ENCODE measurements at places on chromosomes 16 and 17.
A peak's percentile ranks its signal among the peaks of the same experiment; 100 is the strongest.

DNA sequence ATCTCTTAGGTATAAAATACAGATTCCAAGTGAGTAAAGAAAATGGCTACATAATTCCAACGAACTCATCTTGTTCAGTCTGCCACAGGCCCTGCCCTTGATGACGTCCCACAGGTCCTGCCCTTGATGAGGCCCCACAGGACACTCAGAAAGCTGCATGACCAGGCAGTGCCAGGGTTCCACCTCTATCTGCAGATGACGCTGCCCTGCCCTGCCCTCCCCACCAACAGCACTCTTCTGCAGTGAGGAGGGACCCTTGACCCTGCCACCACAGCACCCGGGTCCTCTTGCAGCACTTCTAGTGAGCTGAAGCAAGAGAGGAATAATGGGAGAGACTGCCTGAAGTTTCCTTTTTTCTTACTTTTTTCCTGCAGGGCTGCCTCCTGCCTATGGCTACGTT is 118.4 kb downstream of the VPS53 start:
- no peak for DNase-seq

DNA sequence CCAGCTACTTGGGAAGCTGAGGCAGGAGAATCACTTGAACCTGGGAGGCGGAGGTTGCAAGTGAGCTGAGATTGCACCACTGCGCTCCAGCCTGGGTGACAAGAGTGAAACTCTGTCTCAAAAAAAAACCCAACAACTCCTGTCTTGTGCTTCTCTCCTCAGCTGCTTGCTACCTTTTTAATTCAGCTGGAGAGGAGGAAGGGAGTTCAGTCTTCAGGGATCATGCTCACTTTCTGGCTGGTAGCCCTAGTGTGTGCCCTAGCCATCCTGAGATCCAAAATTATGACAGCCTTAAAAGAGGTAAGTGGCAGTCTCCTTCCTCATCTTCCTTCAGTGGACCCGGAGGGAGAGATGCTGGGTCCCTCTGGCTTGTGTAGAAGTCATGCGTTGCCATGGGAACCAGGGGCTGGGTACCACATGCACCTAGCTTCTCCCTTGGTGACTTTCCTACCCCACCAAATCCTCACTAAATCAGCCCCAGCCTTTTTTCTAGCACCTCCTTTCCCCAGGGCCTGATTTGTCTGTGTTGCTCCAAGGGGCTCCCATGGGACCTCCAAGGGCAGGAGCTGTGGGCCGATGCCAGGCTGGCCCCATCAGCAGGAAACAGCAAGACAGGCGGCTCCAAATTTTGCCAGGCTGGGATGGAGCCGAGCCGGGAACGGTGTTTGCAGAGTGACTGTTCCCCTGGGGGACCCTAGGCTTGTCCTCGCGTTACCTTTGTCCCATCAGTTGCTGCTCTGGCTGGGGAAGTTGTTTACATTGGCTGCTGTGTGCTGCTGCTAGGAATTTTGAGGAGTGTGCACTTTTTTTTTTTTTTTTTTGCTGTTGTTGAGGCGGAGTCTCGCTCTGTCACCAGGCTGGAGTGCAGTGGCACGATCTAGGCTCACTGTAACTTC is 65.2 kb downstream of the ABCC1 start:
- no peak for DNase-seq

GRCh38 chr17:49734515-49735490 is 27.0 kb upstream of the SLC35B1 start:
- no peak for DNase-seq

- DNase-seq = no peak
Measured at GRCh38 chr16:51624080-51624775, 473.2 kb upstream of the SALL1 start.

DNA sequence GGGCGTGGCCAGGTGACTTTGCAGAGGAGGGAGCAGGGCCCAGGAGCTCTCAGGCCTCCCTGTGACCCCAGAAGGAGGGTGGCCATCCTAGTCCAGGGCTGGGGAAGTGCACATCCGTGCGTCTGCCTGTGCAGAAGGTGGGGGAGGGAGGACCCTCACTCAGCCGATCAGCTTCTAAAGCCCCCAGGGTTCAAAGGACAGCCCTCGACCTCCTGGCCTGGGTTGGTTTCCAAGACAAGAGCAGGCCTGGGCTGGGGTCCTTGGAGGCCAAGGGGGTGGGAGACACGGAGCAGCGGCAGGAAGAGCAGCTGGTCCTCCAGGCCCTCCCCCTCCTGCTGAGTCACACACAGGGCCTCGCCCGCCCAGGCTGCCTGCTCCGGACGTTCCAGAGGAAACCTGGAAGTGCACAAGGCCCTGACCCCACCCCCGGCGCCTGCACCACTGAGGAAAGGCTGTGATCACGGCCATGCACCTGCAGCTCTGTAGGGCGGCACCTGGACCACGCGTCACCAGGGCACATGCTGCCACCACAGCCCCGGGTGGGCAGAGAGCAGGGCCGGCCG is 67.1 kb upstream of the ZNF469 start:
- peak; percentile 54 for DNase-seq

- peak; percentile 78 for DNase-seq
Measured at GRCh38 chr16:3112058-3112880, at the start of gene ZNF205. TSS of gene ZNF205 (plus strand) at chr16:3112586. CDS start at chr16:3113431, 845 bp downstream.

DNA sequence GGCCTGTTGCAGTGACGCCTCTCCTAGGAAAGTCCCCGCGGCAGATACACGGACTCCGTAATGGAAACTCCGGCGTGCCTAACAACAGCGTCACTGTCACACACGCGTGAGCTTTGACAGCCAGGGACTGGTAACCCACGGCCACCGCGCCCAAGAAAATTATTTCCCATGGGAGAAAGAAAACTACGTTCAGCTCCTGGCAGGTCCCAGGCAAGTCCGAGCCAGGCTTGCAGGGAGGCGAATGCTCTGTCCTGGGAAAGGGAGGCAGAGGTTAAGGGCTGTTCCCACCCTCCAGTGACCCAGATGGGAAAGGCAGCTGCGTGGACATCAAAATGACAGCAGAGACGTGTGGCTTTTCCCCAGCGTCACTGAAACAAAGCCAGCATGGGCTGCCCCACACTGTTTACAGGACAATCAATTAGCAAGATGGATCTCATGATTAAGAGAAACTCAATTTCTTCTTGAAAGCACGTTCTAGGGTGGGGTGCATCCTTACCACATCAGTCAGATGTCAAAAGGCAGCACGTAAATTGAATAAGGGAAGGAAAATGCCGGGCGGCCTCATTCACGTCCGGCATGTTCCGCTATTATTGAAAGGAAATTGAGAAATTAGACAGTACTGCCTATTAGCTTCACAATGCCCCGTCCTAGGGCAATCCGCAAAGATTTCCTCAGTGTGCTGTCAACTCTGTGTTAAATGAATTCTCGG is 82.5 kb downstream of the NXN start:
- DNase-seq = no peak

- DNase-seq = no peak
Measured at GRCh38 chr16:29912087-29912486, 11.8 kb downstream of the ASPHD1 start.

GRCh38 chr17:57289613-57290012 is 33.3 kb downstream of the MSI2 start:
- DNase-seq = no peak

GRCh38 chr16:75764154-75764768 is 38.0 kb upstream of the CPHXL start:
- peak; percentile 42 for DNase-seq

- no peak for DNase-seq
Measured at GRCh38 chr17:29495011-29495410, 71.8 kb downstream of the ABHD15 start.

DNA sequence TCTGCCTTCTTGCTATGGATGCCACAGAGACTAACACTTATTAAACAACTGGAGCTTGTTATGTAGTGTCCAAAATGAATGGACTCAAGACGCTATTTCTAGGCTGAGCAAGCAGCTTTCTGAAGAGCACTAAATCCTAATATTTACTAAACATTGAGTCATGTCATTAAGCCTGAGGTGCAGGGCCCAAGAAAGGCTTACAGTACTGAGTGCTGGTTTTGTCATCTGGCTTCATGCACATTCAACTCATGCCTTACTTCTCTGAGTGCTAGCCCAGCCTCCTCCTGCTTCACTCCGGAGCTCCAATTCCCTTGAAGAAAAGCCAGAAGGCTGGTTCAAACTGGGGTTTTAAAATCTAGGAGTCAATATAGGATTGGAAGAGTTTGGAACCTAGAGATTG is 363.3 kb upstream of the CDH5 start:
- DNase-seq = no peak

DNA sequence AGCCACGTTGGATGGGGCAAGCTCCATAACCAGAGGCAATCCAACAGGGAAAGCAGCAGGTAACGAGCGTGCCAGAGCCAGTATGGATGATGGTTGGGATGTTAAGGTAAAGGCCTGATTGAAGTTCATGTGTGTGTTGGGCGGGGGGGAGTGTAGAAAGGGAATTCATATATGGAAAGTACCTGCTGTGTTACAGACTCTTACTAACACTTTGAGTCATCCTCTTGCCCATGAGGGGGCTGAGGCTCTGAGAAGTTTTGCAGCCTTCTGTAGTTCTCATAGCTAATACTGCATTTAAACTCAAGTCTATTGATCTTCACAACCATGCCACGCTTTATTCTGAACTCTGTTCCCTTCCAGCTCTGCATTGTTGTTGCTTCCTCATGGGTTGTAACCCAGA is 28.5 kb downstream of the SYCE1L start:
- no peak for DNase-seq

GRCh38 chr17:27348196-27348595 is 54.3 kb downstream of the WSB1 start:
- no peak for DNase-seq

- DNase-seq = no peak
Measured at GRCh38 chr16:61797961-61798507, 238.2 kb downstream of the CDH8 start.

- DNase-seq = peak; percentile 73
Measured at GRCh38 chr17:50264263-50265113, 9.8 kb upstream of the TMEM92 start.

DNA sequence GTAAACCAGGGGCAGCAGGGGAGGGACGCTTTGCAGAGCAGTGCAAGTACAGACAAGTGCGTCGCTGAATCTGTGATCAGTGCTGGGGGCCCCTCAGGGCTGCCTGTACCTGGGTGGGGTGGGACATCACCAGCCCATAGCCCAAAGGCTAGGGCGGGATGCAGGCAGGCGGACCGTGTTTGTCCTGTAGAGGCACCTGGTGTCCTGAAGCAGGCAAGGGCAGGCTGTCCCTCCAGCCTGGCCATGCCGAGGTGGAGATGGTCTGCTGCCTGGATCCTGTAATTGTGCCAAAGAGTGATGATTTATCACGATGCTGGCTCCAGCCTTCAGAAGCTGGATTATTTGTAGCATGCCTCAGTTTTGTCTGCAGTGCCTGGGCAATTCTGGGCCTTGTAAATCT is 137.9 kb upstream of the GSE1 start:
- no peak for DNase-seq

DNA sequence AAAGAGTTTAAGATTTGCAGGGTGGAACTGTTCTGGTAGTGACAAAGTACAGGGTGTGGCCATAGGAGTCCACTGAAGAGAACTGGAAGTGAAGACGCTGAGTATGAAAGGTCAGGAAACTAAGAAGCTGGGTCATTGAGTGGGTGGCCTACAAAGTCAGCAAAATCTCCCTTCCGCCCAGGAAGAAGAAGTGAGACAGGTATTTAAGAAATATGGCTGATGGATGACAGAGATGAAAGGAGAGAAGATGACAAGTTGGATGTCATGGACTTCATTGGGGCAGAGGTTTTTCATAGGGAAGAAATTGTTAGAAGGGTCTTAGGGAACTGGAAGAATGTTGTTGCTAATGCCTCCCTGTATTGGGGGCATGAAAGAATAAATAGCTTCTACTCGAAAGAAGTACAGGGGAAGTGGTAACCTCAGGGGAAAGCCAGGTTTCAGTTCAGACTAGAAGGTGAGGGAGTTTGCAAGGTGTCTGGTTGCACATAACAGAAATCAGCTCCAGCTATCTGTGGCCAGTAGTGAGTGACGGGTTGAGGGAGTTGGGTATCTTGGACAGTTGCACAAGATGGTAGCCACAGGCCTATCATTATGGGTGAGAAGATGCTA is 33.6 kb upstream of the MED13 start:
- DNase-seq = no peak

DNA sequence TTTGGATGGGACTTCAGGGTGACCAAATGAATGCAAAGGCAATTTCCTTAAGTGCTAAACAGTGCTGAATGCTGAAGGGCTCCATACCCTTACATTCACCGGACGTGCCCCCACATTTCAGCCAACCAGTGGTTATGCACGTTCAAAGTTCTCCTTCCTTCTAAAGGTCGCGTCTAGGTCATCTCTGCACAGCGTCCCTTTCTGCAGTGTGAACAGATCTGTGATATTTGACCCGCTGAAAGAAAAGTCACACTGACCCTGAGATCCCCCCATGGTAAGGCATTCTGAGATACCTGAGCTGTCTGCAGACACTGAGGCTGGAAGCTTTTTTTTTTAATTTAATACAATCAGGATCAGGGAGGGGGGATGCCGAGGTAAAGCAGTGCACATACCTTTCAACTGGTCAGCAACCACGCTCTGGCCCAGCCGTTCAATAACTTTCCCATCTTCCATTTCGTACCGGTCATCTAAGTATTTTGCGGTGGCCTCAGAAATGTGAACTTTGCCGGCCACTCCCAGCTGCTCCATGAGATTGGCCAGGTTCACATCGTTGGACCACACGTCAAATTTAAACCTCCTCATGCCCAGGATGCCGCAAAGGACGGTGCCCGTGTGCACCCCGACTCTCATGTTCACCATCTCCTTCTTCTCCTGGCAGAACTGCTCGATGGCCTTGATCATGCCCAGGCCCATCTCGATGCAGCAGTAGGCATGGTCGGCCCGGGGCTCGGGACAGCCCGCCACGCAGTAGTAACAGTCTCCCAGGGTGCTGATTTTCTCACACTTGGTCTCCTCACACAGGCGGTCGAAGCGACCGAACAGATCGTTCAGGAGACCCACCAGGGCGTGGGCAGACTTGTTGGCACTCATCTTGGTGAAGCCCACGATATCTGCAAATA is 2.6 kb downstream of the ADCY9 start:
- no peak for DNase-seq

- DNase-seq = no peak
Measured at GRCh38 chr16:71807905-71808592, 585 bp downstream of the AP1G1 start.

DNA sequence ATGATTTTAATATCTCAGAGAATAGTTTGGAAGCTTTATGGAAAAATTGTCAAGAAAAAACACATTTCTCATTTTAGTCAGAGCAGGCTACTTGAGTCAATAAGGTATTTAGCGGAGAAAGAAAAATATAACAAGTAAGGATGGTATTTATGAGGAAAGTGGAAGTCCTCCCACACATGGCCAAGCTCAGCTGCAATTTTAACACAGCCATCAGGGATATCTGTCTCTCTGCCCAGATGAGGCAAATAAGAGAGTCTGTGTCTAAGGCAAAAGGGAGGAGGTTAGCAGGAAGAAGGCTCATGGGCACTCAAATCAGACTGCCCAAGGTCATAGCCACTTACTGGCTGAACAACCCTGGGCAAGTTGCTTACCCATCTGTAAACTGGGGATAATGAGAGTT is 5.2 kb upstream of the CMTM2 start:
- DNase-seq = no peak
